ENCODE measurements at places on chromosomes 3 and 15.

DNA sequence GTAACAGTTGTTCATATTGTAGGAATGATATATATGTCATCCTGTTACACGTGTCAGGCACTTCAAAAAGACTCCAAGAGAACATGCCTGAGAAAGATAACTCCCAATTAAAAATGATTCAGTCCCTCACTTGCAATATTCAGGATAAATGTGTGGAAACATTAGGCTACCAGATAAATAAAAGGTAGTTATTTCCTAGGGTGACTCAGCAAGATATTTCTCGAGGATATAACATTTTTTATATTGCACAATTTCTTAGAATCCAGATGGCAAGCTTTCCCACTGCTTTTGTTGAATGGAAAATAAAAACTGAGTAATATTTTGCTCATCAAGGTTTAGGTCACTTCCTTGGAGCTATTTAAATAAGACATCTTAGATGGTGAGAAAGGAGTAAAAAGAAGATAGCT lies 181.4 kb downstream of the GAP43 start:
- H3K36me3 ChIP-seq = no peaks in the 10 kb centered on the region
- no peak overlapping the region for H3K27ac ChIP-seq

GRCh38 chr3:150385296-150386242 lies 22.5 kb upstream of the TSC22D2 start:
- peak overlapping the region; percentile 99 for H3K27ac ChIP-seq
- H3K27me3 ChIP-seq = no peaks in the 10 kb centered on the region
- H3K4me1 ChIP-seq = peaks cover 38% of the 10 kb centered on the region
- H3K4me3 ChIP-seq = peak overlapping the region; percentile 79
- peak; percentile 46 for DNase-seq

DNA sequence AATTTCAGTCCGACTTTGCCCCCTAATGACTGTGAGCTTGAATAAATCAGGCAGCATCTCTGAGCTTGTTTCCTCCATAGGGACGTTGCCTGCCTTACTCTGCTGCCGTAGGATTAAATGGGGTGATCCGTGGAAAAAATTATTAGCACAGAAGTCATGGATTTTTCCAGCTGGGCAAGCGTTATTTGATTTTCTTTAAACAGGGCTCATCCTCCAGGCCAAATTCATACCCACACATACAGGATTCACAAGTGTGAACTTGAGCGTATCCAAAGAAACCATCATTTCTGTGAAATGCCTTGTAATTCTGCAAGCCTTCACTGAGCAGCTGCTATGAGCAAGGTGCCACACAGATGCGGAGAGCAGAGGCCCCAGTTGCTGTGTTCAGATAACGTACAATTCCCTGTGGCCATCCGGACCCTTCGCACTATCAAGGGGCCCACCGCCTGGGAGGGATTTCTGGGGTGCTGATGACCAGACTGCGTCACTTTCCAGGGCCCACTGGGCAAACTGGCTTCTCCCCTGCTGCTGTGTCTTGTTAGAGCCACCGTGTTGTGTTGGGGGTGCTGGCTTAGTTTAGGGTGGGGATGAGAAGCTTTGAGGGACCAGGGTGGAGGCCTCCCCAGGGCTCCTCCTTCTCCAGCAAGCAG lies 61.4 kb downstream of the MGLL start:
- peaks cover 21% of the 10 kb centered on the region for H3K4me1 ChIP-seq
- H3K27ac ChIP-seq = no peak overlapping the region
- no peak overlapping the region for H3K4me3 ChIP-seq
- no peak for DNase-seq

- peaks cover 18% of the 10 kb centered on the region for H3K4me1 ChIP-seq
- DNase-seq = peak; percentile 75
Measured at GRCh38 chr3:84958495-84959469, at the start of gene CADM2. CADM2 (plus strand) TSS chr3:84958989.

GRCh38 chr15:49306551-49306950 lies 116.5 kb upstream of the FGF7 start:
- H3K4me3 ChIP-seq = no peak overlapping the region
- peaks cover 3% of the 10 kb centered on the region for H3K4me1 ChIP-seq
- DNase-seq = no peak
- H3K27me3 ChIP-seq = no peaks in the 10 kb centered on the region
- peaks cover 60% of the 10 kb centered on the region for H3K36me3 ChIP-seq

Data from activated naive CD8-positive, alpha-beta T cell treated with anti-CD3 and anti-CD28 coated beads for 36 hours (primary cell).